ENCODE measurements at places on chromosomes 12 and 14.

- no peak for DNase-seq
These were observed 27.3 kb upstream of the PZP start for GRCh38 chr12:9235519-9235918.

- no peak for DNase-seq
These were observed 32.7 kb upstream of the NAP1L1 start for GRCh38 chr12:76117067-76117691.

- no peak for DNase-seq
These were observed 354.2 kb downstream of the TMEM132D start for GRCh38 chr12:129549656-129550055.

- no peak for DNase-seq
These were observed 4.8 kb downstream of the IFFO1 start for GRCh38 chr12:6551063-6551461.

DNA sequence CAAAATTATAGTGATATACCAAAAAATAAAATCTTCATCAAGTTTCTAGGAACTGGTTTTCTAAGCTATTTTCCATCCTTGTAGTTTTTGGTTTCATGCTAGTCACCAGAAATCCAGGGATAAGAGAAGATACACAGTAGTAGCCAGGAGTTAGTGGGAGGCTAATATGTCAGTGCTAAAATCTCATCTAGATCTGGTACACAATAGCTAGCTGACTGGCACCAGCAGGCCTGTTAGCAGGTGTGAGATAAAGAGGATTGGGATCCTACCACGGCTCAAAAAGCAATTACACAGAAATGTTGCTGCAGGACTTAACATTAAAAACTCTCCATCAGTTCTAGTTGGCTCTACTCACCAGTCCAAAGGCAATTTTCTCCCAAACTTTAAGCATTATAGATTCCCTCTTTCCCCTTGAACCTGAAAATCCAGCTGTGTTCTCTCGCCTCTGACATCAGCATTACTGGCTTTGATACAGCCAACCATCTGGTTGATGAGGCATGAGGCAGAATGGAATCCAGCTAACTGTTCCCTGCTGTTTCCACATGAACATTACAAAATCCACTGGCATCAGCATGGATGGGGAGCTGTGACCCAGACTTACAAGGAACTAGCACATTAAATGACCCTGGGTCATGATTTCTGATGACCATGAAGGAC lies 41.8 kb upstream of the CCDC196 start:
- no peak for DNase-seq

DNA sequence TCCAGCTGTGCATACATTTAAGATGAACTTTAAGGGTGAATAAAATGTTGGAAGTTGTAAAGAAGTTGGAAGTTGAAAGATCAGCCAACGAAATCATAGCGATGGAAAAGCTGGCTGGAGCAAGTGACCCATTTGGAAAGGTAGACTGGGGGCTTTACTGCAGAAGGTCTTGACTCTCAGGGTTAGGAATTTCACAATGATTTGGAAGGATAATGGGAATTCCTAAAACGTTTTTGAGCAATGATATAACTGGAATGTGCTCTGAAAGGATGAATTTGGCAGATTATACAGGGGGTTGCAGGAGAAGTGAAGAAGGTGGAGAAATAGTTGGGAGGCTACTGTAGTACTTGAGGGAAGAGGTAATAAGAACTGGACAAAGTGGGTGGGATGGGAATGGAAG lies 27.4 kb downstream of the EMP1 start:
- DNase-seq, result no peak

GRCh38 chr14:60184905-60185555 lies 19.8 kb upstream of the DHRS7 start:
- DNase-seq, result no peak

DNA sequence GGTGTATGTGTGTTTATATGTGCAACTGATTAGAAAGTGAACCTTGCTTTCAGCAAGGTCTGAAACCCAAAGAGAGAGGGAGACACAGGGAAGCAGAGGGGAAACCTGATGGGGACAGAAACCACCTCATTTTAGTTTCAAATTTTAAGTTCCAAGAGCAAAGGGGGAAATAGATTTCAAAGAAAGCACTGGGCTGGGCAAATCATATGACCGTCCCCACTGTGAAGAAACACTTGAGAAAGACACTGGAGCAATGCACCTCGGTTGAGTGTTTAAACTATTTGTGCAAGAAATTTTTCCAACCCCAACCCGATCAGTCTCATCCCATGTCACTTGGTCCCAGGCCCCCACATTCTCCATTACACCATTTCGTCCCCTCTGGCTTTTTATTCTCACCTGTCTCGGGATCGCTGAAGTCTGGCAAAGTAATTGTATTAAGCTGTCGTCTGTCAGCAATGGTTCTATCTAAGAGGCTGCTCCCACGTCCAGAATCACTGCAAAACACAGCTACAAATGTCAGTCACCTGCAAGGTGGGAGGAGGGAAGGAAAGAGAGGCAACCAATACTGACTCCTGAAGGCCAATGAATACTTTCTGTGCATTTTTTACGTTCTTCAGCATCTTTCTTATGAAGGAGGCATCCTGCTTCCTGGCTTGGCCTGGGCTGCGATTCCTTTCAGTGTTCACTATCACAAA lies 205.7 kb downstream of the TTC7B start:
- DNase-seq, result no peak

GRCh38 chr14:97866195-97866594 lies 1069.0 kb downstream of the VRK1 start:
- no peak for DNase-seq

DNA sequence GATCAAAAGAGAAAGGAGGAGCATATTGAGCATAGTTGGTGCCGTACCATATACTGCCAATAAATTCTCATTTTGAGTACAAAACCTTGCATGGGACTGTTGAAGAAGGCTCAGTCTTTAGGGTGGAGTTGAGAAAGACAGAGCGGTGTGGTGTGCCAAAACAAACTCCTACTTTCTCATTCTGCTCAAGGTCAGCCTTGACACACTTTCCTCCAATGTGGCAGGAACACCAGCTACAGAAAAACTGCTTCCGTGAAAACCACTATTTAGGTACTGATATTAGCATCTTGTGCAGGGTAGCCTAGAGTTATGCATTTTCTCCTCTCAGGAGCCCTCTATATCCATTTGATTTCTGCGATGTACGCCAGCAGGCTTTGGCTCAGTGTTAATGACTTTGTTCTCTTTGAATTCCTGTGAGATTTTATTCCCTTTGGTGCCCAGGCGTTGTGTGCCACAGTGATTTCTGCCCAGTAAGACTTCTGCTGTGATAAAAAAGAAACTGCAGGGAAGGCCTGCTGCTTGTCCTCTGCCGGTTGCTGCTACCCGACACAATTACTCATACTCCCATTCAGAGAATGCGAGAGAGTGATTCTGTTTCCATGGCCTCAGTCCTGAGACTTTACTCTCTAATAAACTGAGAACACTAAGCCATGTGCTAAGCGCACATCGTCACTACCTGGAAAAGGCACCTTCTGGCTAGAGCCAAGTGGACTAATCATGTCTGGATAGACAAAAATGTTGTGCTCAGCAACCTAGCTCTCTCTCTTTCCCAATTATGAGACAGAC lies 88.3 kb upstream of the MDM1 start:
- DNase-seq, result no peak

DNA sequence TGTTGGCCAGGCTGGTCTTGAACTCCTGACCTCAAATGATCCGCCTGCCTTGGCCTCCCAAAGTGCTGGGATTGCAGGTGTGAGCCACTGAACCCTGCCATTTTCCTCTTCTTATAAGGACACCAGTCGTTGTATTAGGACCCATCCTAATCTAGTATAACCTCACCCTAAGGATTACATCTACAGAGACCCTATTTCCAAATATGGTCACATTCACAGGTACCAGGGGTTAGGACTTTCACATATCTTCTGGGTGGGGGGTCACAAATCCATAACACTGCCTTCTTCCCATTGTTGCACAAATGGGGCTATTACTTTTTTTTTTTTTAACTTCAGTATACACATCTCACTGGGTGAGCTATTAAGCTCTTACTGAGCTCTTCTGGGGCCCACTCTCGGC lies 38.6 kb downstream of the ARF6 start:
- no peak for DNase-seq

Measured in kidney capillary endothelial cell (primary cell).